Activated CD4-positive, alpha-beta T cell treated with anti-CD3 and anti-CD28 coated beads, Interleukin-2, amount 50 U/mL, for 16 hours (primary cell): ENCODE measurements at places on chromosomes 5 and 9.

DNA sequence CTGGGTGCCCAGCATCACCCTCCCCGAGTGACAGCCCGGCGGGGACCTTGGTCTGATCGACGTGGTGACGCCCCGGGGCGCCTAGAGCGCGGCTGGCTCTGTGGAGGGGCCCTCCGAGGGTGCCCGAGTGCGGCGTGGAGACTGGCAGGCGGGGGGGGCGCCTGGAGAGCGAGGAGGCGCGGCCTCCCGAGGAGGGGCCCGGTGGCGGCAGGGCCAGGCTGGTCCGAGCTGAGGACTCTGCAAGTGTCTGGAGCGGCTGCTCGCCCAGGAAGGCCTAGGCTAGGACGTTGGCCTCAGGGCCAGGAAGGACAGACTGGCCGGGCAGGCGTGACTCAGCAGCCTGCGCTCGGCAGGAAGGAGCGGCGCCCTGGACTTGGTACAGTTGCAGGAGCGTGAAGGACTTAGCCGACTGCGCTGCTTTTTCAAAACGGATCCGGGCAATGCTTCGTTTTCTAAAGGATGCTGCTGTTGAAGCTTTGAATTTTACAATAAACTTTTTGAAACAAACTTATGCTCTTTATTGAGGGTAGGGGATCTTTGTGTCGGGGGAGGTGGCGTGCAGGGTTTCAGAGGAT is 1.3 kb downstream of the GADD45G start:
- DNase-seq, result peak; percentile 37

DNA sequence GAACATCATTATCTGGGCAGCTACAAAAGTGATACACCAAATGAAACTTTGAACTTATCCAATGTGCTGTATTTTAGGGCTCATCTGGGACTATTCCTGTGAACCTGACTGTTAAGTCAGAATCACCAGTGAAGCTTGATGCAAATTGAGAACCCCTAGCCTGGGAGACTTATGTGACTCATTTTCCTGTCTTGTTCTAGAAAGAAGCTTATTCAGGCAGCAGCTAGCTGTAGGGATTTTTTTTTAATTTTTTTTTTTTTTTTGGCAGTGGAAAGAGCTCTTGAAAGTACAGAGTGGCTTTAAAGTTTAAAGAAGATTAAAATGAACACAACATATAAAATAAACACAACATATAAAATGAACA is 81.1 kb upstream of the TNFAIP8 start:
- peak; percentile 87 for DNase-seq

GRCh38 chr5:139745132-139745799 is 50.3 kb upstream of the PSD2 start:
- DNase-seq, result peak; percentile 6

- DNase-seq, result peak; percentile 70
Observed at GRCh38 chr5:33850100-33850594, 41.6 kb downstream of the ADAMTS12 start.

DNA sequence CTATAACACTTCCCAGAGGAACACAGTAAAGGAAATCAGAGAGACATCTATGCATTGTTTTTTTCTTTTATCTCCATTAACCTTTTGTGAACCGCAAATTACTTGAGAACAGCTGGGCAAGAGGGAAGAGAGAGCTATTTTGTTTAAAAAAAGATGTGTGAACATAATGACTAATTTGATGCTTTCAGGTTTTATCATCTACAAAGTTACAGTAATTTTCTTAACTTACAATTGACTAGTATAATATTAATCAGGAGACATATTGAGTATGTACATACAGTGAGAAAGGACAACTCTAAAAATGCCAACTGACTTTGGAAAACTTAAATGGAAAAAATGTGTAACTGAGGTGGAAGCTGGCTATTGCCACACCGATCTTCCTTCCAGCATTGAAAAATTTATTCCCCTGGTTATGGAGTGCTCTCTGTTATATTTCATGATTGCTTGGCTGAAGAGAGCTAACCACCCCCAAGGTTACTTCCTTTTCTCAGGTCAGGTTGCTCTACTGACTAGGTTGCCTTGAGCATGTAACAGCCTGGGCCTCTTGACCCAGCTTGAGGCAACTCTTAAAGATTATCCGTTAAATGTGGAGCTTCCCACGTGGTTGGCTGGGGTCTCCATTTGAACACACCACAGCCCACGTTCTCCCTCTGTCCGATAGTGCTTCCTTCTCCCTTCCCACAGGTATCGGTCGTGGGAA is 62.6 kb upstream of the C6 start:
- DNase-seq, result peak; percentile 5

DNA sequence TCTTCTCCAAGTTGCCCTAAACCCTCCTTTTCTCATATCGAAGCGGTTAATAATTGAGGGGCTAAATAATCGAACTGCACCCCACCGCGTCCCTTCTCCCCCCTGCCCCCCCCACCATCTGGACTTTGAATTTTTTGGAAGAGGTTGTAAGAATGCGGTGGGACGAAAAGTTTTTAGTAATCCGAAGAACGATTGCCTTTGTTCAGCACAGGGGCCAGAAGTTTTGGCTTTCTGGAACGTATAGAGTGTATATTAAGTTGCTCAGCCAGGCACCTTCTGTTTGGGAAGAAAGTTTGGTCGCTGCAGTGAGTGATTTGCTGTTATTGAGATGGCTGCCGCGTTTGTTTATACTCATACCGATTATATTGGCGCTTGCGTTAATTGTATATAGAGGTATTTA is 518 bp downstream of the ERBIN start:
- DNase-seq, result peak; percentile 8

- DNase-seq, result no peak
Observed at GRCh38 chr5:36145311-36145710, 6.4 kb downstream of the LMBRD2 start.

DNA sequence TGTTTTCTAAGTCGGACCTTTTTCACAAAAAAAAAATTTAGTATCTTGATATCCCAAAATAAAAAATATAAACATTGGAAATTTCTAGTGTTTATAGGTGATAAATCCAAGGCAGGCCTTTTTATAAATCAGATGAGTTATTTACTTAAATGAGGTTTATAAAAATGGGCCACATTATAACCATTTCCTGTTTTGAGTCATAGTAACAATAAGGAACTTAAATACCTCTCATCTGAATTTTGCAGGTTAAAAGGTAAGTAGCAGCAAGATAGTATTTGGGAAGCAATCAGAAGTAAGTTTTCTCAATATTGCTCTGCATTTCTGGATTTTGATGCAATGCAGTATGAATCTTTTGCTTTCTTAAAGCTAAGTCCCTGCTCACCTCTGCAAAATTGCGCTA is 3.9 kb downstream of the SPTAN1 start:
- DNase-seq, result no peak

GRCh38 chr9:79431019-79431679 is 140.6 kb upstream of the TLE4 start:
- no peak for DNase-seq

GRCh38 chr9:121557581-121558447 is 58.2 kb upstream of the GGTA1 start:
- peak; percentile 32 for DNase-seq

DNA sequence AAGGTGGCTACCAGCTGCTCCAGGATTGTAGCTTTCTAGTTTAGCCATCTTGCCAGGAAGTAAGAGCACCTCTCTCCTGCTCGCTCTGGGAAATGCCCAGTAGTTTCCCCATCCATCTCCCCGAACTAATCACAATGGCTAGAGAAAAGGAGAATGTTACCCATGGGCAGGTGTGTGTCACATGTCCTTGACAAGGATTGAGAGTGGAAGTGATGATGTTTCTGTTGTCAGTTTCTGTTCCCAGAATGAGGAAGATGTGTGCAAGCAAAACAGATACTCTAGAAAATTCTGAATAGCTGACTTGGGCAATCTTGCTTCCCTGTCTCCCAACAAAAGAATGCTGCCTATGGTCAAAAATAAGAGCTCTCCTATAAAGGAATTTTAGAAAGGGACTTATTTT is 429.5 kb downstream of the EBF1 start:
- no peak for DNase-seq

DNA sequence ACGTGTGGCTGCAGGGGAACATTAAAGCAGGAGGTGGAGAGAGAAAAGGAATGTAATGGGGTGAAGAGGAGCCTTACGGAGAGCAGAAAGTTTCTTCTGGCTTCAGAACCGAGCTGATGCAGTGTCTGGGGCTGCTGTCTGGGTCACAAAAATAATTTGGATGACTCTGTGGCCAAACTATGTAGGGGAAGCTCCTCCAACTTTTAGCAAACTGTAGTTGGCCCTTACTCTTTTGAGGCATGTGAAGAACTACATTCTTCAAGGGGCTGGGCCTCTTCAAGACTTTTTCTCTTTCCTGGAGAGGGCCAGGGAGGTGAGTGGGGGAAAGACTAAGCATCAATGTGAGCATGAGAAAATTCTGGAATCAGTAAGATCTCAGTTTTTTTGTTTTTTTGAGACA is 31.9 kb upstream of the SPARC start:
- no peak for DNase-seq

DNA sequence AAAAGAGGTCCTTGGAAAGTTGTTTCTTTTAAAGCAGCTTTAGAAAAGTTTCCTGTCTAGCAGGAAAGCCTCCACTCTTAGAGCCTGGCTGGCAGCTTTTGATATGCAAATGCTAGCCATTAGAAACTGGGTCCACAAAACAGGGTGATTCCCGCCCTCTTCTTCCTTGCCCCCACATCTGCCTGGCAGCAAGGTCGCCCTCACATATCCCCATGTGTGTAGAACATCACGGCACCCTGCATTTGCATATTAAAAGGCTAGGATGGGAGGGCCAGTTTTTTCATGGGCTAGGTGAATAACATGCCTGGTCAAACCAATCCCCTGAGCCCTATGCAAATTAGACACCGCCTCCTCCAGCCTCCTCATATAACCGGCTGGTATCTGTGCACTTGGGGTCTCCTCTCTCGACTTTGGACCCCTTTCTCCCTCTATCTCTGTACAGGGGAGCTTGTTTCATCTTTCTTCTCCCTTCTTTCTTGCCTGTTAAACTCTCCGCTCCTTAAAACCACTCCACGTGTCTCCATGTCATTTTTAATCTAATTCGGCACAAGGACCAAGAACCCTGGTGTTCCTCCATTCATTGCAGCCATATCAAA is 426.8 kb upstream of the CTNND2 start:
- no peak for DNase-seq

DNA sequence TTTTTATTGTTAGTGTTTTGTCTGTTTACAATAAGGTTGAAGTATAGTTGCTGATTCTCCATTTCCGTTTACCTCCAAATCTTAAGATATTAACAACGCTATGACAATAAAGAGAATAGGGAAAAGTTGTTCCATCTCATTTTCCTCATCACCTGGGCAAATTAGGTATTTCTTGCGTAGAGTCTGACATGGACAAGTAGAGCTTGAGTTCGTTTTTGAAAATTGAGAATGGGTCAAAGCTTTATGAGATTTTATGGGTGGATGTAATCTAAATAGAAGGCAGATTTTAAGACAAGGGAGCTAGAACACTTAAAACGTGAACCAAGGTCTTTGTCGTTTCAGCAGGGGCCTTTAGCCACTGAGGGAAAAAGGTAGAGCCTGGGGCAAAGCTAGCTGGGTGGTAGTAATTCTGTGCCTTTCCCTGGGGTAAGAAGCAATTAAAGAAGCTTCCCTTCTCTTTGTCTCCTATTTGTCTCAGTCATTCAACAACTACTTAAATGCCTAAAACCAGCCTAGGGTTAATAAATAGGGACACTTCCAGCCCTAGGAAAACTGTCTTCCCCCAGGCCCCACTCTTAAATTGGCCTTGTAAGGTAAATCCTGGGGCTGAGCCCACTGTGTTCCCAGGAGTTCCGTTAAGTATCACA is 551 bp upstream of the CAAP1 start:
- no peak for DNase-seq

DNA sequence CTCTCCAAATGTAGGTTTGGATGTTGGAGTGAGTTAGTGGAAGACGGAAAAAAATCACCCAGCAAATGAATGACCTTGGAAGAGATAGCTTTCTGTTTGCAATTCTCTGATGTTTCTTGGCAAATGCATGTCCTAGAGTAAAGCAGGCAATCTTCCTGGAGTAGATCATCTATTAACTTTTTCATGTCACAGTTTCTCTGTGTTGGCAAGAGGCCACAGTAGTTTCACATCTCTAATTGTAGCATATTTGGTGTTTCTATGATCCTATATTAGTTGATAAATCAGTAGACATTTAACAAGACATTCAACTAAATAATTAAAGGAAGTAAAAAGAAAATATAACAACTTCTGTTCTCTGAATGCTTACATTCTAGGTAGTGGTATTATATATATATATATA is 138.2 kb upstream of the MINAR2 start:
- DNase-seq, result no peak

DNA sequence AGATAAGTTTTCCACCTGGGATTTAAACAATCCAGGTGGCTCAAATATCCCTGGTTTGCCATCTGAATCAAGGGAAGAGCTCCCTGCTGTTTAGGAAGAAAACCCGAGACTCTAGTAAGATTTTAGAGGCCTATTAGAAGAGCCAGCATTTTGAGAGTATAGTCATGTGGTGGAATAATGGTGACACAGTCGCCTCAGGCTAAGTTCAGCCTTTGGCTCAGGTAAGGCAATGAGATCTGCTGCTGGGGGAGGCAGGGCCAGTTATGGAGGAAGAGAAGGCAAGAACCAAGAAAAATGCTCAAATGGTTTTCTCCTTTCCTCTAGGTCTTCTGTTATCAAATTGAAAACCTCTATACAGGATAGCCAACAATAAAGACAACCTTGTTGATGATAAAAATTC is 16.2 kb downstream of the RAD1 start:
- no peak for DNase-seq
